Right ventricle myocardium superior (tissue), 1 donor: ENCODE measurements at places on chromosomes 4 and X. TPM values are rescaled to one million over a fixed set of nuclear protein-coding genes. Genes with fewer than 3 reads are reported as not detected.
A peak's percentile ranks its signal among the peaks of the same experiment; 100 is the strongest.

GRCh38 chr4:185304944-185305690, 90.6 kb downstream of the LRP2BP start:
- no peak for DNase-seq

The DDX53 gene
- not detected for total RNA-seq

DNA sequence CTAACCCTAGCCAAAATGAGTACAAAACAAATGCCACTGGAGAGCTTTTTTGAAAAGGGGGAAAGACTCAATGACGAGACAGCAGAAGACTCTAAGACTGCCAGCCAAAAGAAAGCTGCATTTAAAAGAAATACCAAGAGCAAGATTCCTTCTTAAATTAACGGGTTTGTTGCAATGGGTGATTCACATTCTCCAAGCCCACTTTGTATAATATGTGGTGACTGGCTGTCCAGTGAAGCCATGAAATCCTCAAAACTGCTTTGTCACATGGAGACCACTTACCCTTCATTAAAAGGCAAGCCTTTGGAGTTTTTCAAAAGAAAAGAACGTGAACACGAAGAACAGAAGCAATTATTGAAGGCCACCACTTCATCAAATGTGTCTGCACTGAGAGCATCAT, 68.2 kb downstream of the MRPL1 start:
- no peak for DNase-seq

DNA sequence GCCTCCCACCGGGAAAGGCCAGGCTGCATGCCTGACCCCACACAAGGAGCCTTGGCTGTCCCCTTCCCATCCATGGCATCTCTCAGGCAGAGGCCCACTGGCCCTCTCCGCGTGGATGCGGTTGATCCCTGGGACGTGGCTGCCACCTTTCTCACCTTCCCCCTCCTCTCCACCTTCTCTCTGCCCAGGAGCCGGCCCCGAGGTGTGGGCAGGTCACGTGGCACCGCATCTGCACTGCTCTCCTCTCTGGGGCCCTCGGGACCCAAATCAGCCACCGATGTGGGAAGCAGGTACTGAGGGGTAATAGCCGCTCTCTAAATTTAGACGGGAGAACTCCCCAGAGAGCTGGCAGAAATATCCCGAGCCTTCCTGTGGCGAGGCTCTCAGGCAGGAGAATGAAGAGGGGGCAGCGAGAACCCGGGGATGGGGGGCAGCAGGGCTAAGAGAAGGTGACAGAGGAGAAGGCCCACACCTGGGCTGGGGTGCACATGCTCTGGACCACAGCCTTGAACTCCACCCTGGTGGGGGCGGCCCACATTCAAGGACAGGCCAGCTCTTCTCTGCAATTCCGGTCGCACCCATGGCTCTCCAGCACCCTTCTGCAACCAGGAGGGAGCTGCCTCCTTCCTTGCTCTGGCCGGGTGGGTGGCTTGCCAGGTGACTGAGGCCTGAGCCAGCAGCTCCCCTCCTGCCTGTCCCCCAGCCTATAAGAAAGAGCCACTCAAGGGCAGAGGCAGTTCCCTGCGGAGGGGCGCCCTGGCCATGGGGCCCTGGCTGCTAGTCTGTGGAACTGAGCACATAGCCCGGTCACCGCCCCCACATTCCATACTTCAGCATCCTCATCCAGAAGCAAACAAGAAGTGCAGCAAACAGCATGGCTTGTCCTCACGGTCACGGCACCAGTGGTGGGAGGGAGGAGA, 9.6 kb upstream of the DUSP9 start:
- no peak for DNase-seq

GRCh38 chr4:74039315-74039763, 850 bp upstream of the CXCL3 start:
- DNase-seq: no peak

The SPOCK3 gene
- total RNA-seq: not detected

- DNase-seq: peak; percentile 24
Observed at GRCh38 chrX:333611-334311, 15.2 kb upstream of the GTPBP6 start.

DNA sequence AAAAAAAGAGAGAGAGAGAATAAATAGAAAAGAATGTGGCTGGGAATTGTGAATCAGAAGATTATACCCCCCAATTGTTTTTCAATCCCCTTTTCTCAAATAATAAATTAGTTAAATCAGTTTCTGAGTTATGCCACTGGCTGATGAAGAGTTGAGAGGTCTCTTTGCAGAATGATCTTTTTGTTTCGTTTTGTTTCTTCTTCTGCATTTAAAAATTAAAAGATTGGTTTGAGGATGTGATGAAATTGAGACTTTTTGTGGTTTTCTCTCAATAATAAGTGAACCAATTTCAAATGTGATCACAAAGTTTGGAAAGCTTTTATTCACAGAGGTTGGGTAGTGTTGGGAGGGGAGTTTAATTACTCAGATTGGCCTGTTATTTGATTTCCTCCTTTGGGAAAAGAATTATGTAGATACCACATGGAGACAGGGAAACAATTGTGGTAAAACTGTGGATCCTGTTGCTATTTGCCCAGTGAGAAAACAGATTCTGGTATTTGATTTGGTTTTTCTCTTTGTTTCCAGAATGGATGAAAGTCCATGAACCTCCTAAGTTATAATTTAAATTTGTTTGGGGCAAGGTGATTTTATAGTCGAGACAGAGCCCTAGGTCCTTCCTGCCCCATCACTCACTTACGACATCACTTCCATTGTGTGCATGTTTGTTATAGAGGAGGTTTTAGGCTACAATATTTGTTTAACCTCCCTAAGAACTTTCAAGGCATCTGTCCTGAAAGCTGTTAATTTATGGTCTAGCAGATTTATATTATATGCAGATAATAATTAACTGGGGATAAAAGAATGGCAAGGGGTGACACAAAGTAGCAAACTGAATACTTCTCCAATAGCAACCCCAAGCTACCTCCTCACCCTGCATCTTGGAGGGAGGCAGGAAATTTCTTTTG, 92.0 kb upstream of the BMPR1B start:
- no peak for DNase-seq

GRCh38 chrX:39955625-39956024, 142.1 kb downstream of the BCOR start:
- no peak for DNase-seq

DNA sequence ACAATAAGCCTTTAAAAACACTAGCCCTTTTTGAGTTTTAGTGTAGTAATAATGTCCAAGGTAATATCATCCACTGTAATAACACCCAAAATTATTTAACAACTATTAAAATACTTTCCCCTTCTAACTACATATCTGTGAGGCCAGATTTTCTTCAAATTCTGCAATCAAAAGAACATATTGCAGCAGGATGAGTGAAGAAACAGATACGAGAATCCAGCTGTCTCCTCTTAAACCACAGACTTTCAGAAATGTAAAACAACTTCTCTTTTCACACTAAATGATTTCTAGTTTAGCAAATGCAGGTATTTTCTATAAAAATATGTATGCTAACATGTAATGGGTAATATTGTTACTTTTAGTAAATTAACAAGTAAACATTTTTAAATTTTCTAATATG, 148.9 kb downstream of the PRDM5 start:
- DNase-seq: no peak

DNA sequence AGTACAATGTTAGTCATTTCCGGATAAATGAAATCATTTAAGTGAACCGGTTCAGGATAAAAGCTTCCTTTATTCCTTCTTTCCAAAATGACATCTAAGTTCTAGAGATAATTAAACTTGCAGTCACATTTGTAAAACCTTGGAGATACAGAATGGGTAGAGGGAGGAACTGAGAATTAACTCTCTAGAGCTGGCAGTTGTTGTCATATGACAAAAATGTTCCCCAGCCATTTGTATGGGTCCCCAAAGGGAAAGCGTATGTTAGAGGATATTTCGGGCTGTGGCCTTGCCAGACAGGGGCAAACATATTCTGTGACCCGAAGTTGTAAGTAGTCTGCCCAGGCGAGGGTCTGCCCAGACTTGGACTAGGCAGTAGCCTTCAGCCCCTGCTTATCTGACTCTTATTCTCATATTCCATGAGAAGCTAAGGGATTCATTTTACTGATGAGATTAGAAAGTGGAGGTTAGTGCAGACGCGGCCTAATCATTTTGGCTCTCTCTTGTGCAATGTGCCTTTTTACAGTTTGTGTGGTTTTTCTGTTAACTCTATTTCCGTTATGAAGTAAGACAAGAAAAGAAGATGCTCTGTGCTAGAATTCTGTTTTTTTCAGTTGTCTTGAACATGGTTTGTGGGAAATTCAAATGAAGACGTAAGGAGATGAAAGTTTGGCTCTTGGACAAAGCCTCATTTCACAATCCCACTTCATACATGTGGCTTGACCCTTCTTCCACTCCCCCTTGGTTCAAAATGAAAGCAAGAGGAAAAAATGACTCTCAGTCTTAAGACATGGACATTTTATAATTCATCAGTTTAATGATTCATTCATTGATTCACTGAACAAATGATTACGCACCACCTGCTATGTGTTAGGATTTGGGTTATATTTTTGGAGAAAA, 2394.2 kb upstream of the AGA start:
- DNase-seq: no peak

The HAND2 gene
- total RNA-seq: 142 TPM

DNA sequence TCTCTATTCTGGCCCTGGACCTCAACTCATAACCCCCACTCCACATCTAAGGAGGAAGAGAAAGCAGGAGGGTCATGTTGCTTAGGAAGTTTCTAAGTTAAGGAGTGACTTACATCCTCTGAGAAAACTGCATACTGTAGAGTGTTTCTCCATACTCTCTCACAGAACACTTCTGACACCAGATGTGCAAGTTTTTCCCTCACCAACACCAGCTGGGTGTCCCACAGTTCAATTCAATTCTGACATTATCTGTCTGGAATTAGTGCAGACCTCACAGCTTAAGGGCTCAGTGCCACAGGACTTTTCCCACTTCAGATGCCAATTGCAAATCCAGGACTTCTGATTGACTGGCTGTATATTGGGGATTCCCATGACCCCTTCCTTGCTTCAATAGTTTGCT, 89.0 kb upstream of the SFRP2 start:
- no peak for DNase-seq

DNA sequence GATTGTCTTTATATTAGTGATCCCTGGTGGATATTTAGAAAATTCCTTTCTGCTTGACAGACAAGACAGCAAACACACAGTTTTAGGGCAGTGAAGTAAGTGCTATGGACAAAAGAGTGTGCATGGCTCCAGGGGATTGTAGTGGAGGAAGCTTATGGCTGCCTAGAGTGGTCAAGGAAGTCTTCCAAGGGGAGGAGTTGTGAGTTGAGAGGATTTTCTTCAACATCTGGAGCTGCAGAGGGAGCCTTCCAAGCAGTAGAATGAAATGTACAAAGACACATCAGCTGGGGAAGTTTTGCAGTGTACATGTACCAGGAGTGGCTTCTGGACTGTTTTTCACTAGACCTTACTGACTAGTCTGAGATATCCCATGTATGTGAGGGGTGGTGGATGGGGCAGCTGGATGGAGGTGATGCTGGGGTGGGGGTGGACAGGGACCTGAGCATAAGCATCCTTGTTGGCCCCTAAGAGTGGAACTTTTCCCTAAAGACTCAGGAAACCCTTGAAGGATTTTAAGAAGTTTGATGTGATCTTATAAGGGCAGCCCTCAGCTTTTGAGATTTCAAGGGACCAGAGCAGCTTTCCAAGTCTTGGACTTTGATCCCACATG, 160.5 kb upstream of the TAPT1 start:
- no peak for DNase-seq

The GABRQ gene
- not detected for total RNA-seq

DNA sequence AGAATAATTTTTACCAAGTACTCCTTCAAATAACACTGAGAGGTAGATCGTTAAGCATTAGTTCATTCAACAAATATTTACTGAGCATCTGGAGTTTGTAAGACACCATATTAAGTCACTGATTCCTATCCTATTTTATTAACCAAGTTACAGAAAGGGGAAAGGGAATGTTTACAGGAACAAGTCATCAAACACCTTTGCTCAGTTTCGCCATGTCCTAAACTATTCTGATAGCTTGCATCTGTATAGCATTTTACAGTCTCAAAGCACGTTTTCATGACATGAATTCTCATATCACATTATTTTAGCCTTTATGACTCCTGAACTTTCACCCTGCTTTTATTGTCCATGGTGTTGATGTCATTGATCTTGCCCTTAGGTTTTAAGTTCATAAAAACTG, 89.2 kb downstream of the AREG start:
- no peak for DNase-seq

GRCh38 chrX:147803948-147804347, 107.8 kb upstream of the FMR1 start:
- DNase-seq: no peak

- DNase-seq: no peak
Observed at GRCh38 chr4:144969821-144970220, 128.2 kb downstream of the ANAPC10 start.

DNA sequence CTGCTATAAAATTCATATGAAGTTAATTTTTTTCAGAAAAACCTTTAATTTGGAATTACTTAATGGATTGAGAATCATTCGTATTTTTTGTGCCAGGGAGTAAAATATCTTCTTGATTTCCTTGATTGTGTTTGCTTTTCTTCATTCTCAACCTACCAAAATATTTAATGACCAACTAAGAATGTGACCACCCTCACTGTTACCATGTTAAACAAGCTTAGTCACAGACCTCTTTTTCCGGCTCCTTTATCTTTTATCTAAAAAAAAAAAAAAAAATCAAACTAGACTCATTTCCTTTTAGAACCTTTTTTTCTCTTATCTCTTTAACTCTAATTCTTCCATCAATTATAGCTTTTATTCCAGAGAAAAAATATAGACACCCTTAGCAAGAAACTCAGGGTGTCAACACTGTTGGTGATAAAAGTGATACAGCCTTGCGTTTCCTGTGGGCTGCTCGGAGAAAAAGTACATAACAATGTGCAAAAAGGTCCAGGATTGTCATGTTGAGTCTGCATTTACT, 20.6 kb upstream of the HPGDS start:
- no peak for DNase-seq

GRCh38 chr4:140799686-140800225, 43.6 kb upstream of the TBC1D9 start:
- DNase-seq: no peak

The LGI2 gene
- 2.3 TPM for total RNA-seq

DNA sequence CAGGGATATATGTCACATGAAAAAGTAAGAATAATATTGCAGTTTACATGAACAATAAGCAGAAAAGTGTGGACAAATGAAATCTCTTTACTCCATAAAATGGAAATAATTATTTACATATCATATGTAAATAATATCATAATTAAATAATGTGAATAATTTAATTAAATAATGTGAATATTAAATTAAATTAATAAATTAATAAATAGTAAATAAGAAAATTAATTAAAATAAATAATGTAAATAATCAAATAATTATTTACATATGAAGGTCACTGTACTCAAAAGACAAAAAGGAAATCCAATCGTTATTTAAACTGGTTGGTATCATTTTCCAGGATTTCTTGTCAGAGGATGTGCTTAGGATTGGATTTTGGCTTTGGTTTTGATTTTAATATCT, 201.1 kb upstream of the ETNPPL start:
- no peak for DNase-seq
